ENCODE measurements at places on chromosomes 1 and 21. TPM values are rescaled to one million over a fixed set of nuclear protein-coding genes. Genes with fewer than 3 reads are reported as not detected.

TMEM69 gene
- 39.3 TPM for total RNA-seq

DNA sequence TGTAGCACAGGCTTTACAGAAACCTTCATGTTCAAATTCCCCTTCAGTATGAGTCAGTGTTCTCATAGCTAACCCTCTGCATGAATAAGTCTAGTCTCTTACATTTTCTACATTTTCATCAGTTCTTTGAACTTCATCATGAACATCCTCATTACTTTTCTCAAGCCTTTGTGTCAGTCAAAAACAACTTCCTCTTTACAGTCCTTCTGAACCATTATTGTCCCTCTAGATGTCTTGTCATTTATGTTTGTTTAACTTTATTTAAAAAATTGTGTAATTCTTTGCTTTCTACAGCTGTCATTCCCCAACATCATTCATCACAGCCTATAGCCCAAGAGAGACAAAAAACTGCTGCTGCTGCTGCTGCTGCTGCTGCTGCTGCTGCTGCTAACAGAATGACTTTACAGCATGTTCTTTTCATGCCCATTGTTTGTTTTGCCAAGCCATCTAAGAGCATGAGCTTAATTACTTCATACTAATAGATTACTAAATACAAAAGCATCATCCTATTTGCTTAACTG, 133.1 kb downstream of the LRRC40 start:
- no peak for DNase-seq

GRCh38 chr1:17119076-17119772, at the start of gene PADI2:
Gene PADI2, minus strand, starts transcription at chr1:17119451. Its CDS starts 80 bp downstream, at chr1:17119371.
- DNase-seq: peak; percentile 78

DNA sequence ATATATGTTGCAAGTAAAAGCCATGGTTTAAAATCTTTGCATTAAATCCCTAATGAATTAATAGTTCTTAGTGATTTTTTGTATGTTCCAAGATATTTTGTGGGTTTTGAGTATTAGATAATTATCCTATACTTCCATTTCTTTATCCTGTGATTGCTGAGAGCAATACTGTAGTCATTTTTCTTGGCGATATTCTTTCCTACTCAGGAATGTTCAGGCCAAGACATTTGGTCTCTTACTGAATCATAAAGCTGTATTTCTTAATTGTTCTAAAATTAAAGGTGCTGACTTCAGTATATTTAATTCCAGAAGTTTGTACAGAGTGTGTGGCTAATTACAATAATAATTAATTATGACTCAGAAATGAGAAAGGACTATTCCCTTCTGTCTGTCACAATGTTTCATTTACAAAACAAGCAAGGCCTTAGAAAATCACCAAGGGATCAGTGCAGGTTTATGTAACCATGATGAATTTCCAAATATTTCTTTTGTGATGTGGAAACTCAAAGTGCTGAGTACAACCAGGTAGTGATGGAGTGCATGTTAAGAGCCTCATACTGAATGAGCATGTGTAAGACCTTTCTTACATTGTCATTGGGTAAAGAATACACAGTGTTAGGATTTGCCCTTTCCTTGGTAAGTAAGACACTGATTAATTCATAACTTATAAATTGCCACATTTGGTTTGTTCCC, 161.2 kb downstream of the HMCN1 start:
- no peak for DNase-seq

CLCA1 gene
- total RNA-seq: 4.9 TPM

DNA sequence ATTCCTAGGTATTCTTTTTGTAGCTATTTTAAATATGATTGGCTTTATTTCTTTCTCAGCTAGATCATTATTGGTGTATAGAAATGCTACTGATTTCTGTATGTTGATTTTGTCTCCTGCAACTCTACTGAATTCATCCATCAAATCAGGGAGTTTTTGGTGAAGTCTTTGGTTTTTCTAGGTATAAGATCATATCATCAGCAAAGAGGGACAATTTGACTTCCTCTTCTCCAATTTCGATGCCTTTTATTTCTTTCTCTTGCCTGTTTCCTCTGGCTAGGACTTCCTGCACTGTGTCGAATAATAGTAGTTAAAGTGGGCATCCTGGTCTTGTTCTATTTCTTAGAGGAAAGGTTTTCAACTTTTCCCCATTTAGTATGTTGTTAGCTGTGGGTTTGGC, 27.5 kb upstream of the PRKACB start:
- no peak for DNase-seq

- DNase-seq: no peak
These were observed 238.1 kb downstream of the LRRC40 start for GRCh38 chr1:69967245-69967766.

DNA sequence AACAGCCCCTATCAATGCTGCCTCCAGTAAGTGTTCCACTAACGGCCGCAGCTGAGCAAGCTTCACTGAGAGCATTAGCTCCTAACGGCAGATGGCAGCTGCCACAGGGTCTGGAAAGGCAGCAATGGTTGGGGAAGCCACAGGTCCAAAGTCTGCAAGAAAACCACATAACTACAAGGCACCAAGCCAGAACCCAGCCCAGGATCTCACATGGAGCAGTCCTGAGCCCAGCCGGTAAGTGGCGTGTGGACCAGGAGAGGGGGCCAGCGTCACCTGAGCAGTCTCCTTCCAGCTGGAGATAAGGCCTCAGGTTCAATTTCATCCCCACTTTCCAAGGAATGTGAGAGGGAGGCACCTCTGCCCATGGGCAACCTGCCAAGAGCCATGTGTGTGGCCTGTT, 13.2 kb downstream of the SYT2 start:
- no peak for DNase-seq

GRCh38 chr1:186323865-186324264, 51.2 kb downstream of the TPR start:
- DNase-seq: no peak

DNA sequence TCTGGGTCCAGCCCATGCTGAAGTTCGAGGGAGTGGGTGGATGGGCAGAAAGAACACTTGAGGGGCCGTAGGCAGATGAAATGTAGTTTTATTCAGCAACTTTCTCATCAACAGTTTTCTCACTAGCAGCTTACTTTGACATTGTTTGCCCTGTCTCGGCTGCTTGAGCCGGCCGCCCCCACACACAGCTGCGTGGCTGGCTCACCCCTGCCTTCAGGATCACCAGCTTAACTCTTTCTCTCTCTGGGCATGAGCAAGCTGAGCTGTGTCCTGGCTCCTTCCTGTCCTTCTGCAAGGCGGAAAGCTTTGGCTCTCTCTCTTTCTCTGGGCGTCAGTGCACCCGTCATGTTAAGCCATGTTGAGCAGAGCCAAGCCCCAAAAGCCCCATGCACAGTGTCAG, 104.4 kb upstream of the GNG12 start:
- DNase-seq: no peak

DNA sequence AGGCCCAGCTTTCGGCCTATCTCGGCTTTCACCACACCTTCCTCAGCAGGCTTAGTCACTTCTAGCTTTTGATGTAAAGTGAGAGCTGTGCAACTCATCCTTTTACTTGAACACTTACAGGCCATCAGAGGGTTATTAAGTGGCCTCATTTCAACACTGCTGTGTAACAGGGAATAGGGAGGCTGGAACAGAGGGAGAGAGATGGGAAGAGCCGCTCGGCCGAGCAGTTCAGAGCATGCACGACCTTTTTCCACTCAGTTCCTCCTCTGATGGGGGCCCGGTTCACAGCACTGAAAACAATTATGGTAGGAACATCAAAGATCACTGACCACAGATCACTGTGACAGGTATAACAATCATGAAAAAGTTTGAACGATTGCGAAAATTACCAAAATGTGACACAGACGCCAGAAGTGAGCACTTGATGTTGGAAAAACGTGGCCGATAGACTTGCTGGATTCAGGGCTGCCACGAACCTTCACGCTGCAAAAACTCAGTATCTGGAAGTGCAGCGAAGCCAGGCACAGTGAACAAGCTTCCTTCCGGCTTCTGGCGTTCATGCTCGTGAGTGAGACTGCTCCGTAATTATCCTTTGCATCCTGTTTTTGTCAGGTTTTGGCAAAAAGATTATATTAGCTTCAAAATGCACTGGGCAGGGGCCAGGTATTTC, 28.6 kb downstream of the AGPAT3 start:
- DNase-seq: no peak

- no peak for DNase-seq
These were observed 352 bp downstream of the KCNK1 start for GRCh38 chr1:233614173-233614742.

DNA sequence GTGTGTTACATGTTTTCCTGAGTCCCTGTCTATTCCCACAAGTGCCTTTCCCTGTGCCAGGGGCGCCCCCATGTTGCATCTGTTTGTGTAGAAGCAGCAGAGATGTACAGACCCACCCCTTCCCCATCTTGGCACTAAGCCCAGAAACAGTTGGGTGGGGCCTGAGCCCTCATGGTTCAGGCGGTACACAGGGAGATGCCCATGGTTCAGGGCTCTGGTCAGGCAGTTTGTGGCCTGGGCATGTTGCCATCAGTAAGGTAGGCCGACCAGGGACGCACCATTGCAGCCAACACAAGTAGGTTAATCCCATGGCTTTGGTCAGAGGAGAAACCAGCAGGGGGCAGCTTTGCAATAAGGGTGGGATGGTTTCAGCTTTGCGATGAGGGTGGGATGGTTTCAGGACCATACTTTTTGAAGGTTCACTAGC, 914 bp upstream of the ADGRB2 start:
- DNase-seq: no peak

DNA sequence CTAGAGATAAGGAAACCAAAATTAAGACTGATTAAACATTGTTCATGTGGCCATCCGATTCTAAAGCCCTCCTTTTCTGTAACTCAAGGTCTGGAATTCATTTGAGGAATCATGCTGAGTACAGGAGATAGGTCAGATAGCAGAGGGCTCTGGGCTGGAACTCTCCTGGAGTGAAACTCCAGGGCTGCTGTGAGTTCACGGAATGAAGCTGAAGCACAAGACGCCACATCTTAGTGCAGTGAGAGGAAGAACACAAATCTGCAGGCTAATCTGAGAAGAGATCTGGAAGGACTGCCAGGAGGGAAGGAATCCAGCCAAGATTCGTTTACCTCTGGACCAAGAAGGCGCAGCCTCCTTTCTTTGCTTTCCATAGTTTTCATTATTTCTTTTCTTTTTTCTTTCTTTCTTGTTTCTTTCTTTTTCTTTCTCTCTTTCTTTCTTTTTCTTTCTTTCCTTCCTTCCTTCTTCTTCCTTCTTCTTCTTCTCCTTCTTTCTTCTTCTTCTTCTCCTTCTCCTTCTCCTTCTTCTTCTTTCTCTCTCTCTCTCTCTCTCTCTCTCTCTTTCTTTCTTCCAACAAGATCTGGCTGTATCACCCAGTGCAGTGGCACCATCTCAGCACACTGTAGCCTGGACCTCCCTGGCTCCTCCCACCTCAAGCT, 74.8 kb upstream of the ATP1B1 start:
- no peak for DNase-seq

DNA sequence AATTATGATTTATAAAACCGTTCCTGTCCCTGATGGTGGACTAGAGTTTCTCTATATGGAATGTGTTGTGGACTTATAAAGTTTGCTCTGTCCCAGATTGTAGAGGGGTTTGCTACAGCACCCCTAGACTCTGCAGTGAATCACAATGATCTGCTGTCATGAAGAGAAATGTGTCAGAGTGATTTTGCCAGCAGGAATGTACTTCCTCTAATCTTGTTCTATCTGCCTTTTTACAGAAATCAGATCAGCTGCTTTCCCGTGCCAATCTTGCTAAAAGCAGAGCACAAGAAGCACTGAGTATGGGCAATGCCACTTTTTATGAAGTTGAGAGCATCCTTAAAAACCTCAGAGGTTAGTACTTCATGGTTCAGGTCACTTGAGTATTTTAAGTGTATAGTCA, 52.0 kb downstream of the LAMC2 start:
- no peak for DNase-seq

DNA sequence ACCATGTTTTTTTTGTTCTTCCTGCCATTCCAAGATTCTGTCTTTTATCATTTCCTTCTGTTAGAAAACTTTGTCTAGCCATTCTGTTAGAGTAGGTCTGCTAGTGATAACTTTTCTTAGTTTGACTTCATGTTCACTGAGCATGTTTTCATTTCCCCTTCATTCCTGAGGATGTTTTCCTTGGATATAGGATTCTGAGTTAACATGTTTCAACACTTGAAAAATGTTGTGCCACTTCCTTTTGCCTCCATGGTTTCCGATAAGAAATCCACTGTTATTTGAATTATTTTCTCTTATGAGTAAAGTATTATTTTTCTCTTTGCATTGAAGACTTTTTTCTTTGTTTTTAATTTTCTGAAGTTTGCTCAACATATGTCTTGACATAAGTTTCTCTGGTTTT, 66.7 kb downstream of the ATP1A1 start:
- DNase-seq: no peak

DNA sequence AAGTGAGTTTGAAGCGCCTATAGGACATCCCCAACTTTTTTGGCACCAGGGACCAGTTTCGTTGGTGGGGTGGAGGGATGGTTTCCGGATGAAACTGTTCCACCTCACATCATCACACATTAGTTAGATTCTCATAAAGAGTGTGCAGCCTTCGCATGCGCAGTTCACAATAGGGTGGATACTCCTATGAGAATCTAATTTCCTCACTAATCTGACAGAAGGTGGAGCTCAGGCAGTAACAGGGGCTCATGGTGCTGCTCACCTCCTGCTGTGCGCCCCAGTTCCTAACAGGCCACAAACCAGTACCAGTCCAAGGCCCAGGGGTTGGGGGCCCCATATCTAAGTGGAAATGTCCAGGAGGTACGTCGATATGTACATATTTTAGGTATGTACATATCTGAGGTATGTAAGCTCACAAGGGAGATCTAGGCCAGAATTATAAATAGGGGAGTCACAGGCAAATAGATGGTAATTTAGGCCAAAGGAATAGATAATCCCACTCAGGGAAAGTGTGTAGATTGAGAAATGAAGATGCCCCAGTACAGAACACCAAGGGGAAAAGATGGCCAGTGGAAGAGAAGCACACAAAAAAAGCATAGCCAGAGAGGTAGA, 27.5 kb upstream of the RASAL2 start:
- DNase-seq: no peak

BGLAP gene
- 3.1 TPM for total RNA-seq

HNRNPU gene
- 328 TPM for total RNA-seq

DNA sequence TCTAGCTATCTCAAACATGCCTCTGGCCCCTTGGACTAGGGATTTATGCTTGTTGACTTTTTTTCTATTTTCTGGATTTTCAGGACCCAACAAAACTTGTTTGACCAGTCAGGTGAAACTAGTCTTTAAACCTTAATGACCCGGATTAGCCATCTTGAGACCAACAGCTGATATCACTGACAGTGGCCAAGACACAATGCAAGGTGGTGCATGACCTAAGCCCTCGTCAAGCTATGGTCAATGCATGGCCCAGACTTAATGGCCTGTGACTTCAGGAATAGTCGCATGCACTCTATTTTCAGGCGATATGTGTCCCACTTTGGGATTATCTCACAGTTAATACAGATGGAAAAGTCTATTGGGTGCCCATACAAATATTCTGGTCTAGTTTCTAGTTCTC, 190.4 kb downstream of the ZBTB18 start:
- peak; percentile 7 for DNase-seq

Data from type B pancreatic cell (in vitro differentiated cells).